ENCODE measurements at places on chromosomes 2 and 18.

DNA sequence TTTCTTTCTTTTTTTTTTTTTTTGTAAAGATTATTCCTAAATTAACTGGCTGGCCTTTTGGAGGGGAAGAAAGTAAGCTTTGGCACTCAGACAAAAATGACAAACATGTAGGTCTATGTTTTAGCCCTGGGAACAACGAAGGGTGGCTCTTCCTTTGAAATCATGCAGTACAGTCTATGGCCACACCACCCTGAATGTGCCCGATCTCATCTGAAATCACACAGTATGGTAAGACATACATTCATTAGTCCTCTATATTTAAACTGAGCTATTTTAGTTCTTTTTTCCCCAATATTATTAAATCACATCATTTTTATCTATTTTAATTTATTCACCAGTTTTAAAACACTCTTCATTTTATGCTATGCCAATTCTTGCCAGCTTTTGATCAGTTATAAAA lies 48.2 kb downstream of the PLA2R1 start:
- DNase-seq: no peak

DNA sequence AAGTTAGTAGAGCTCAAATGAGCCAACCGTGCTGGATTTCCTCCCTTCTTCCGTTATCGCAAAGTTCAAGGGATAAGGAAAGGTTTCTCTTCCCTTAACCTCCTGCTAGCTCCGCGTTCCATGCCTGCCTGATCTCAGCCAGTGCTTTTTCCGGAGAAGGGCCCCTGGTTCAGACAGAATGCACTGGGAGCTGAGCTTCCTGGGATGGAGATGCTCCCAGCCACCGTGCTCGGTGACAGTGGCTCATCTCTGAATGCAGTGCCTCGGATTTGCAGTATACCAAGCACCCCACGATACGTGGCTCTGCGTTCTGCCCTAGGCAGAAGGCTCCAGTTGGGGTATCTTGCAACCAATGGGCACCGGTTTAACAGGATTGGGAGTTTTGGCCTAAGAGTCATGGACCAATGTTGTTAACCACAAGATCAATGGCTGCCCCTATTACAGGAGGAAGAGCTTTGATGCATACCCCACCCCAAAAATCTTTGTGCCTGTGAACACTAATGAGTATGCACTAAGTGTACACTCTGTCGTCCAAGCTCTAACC lies 876 bp downstream of the CNTNAP5 start:
- no peak for DNase-seq

- DNase-seq: no peak
Measured at GRCh38 chr2:9560628-9561027, 5.0 kb upstream of the ADAM17 start.

DNA sequence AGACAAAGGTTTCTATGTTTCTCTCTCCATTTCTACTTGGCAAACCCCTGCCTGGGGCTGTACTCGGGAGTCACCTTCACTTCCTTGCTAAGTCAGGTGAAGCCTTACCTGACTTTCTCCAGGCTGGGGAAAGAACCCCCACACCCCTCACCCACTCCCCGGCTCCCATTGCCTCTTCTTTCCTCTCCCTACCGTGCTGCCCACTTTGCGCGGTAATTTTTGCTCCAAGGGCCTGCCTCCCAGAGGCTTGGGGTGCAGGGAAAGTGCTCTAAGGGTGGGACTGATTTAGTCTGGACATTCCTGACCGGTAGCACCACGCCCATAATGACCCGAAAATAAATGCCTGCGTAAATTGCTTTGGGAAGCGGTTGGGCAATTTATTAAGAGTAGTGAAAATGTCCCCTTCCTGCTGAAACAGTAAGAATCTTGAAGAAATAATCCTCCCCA lies 49.1 kb upstream of the ATP6V1B1 start:
- no peak for DNase-seq

DNA sequence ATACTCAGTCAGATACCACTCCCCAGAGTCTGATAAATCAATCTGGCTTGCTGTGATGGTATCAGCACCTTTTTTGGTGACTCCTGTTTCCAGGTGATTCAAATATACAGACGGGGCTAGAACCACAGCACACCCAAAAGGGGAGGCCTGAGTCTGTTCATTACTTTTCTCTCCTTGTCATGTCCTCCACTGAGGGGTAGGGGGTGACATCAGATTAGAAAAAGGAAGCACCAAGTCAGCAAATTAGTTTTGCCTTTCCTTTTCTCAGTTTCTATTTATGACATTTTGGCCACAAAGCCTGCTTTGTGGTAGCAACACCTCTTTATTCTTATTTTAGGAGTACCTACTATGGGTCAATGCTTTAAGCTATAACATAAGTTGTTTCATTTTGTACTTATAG lies 127.4 kb downstream of the CCDC102B start:
- no peak for DNase-seq

GRCh38 chr2:132766573-132766972 lies 96.6 kb upstream of the LYPD1 start:
- DNase-seq: no peak

GRCh38 chr18:9082711-9083510 lies 19.6 kb upstream of the NDUFV2 start:
- peak; percentile 64 for DNase-seq

GRCh38 chr2:132400169-132400900 lies 16.3 kb upstream of the GPR39 start:
- no peak for DNase-seq

Data from CD4-positive, alpha-beta T cell treated with Interleukin-10 for 1 hour (primary cell).